ENCODE measurements at places on chromosomes 16 and 17.

- no peak for DNase-seq
Measured at GRCh38 chr16:82979406-82980111, 352.8 kb downstream of the CDH13 start.

- DNase-seq: peak; percentile 39
Measured at GRCh38 chr17:81309140-81309858, 14.2 kb upstream of the SLC38A10 start.

- no peak for DNase-seq
Measured at GRCh38 chr17:45848868-45849535, 4.3 kb downstream of the SPPL2C start.

- DNase-seq: peak; percentile 86
Measured at GRCh38 chr17:19004421-19005136, at the start of gene FAM83G. TSS of gene FAM83G (minus strand) at chr17:19004764. CDS start at chr17:19004041, 723 bp downstream.

- DNase-seq: no peak
Measured at GRCh38 chr17:78774453-78774852, 7.6 kb downstream of the CYTH1 start.

- no peak for DNase-seq
Measured at GRCh38 chr16:8564934-8565345, 25.4 kb downstream of the TMEM114 start.

GRCh38 chr17:80633994-80634566 is 89.4 kb downstream of the RPTOR start:
- DNase-seq: no peak

DNA sequence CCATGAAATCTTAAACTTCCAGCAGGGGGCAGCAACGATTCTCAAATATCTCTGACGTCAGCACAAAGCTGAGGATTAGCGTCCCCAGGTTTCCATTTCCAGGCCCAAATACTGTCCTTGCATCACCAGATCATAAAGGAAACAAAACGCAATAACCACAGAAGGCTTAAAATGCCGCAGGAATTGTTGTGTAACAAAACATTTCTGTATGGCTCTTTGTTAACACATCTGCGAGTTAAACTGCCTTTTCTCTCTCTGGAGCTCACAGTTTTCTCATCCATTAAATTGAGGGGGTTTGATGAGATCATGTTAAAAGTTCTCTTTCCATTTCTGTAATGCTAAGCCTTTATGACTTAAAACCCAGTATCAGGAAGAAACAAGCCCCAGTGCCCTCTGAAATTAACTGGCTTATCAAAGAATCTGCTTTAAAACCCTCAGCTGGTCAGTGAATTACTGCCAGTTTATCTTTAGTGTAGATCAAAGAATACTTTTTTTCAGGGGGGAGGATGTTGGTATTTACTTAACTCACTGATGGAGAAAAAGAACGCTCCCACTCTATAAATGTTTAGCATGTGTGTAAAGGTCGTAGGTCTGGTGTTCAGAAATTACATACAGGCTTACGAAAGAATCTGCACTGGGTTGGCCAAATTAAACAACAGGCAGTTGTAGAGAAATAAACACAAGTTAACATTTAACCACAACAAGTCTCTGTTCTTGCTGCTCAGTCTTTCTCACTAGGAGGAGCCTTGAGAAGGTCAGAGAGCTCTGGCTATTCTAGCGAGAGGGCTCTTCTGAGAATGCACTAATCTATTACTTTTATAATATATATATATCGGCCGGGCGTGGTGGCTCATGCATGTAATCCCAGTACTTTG is 10.6 kb upstream of the TERF2 start:
- DNase-seq: peak; percentile 80

DNA sequence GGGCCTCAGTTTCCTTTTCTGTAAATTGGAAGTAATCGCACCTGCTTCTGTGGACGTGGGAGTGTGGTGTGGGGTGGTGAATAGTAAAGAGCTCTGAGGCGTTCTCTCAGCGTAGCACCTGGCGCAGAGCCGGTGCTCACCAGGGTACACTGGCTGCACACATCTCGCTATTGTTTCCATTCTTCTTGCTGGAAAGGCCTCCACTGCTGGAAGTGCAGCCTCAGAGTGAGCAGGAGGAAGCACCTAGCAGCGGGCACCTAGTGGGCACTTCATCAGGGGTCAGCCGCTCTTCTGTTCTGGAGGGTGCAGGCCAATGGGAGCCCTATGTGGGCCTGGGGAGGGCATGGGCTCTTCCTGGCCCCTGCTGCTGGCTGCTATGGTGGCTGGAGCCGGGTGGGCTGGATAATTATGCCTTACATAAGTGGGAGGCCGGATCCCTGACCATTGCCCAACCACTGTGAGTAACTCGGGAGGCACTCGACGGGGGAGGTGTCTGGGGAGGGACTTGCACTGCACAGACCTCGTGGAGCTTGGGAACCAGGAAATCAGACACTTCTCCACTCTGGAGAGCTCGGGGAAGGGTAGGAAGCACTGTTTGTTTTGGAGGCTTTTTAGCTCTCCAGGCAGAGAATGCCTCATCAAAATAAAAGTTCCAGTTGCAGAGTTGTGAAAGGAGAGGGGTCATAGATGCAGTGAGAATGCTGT is 1.7 kb downstream of the MAP2K3 start:
- DNase-seq: peak; percentile 68

GRCh38 chr17:20302246-20302917 is 165.0 kb downstream of the LGALS9B start:
- no peak for DNase-seq

DNA sequence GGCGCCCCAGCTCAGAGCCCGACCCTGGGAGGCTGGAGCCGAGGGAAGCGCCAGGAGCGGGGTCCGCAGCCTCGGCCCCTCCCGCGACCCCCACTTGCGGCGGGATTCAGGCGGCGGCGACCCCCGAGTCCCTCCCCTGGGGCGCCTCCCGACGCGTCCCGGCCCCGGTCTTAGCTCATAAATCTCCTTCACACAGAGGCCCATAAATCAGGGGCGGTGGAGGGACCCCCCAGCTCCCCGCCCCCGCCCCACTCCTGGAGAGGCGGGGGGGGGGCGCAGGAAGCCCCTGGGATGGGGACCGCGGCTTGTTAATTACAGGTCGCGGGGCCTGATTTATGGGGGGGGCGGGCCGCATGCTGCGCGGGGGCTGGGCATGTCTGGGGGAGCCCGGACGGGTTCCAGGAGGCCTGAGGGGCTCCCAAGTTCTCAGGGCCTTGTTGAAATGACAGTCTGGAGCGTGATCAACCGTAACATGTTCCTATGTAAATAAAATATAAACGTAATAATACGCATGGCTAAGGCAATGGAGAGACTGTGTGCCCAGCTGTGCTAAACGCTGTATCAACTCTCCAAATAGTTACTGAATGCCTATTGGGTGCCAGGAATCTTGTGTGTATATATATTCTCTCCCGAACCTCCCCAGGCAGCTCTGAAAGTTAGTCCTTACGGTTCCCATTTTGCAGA is 10.0 kb upstream of the BHLHA9 start:
- no peak for DNase-seq

DNA sequence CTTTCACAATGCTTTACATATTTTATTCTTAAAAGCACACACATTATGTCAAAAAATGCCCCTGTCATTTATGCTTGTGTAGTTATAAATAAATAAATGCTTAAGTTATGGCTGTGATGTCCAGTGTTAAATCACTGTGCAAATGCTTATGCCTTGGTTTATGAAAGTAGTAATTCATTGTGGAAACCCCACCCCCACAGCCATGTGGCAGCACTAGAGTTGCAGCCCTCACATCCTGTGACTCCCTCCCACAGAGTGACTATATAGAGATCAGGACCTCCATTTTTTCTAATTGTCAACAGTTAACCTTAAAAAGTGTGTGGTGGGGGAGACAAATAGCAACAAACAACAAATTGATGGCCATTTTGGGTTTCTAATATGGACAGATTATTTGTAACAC is 2.4 kb downstream of the SKAP1 start:
- DNase-seq: peak; percentile 69

DNA sequence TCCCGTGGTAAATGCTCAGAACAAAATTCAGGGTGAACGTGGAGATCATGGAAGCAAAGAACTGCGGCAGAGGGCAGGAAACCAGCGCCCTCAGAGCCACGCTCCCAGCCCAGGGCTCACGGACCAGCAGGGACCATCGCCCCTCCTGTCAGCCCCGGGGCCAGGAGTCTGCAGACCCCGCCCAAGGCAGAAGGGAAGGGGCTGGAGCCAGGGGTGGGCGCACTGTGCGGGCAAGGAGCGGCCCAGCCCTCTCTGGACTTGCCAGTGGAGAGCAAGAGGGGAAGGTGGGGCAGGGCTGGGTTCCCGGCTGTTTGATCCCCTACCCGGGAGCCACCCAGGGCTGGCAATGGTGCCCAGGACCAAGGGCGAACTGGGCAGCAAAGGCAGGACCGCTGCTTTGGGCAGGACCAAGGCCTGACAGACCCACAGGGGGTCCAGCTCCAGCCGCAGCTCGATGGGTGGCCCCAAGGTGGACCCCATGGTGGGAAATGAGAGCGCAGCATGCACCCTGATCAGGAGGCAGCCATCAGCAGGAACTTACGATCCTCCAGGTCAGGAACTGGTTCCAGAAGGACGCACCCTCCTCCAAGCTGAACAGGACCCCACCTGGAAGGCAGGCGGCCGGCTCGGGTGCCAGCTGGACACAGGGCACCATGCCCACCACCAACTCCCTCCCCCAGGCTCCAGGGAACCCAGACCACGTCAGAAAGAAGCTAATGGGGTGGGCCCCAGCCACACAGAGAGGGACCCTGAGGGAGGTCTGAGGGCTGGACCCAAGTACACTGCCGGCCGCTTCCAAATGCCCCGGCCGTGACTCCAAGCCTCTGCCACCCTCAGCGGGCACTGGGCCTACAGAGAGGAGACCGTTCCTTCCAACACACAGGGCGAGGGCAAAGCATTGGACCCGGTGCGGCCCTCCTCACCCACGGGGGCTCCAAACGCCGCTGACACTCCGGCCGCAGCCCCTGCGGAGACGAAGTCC is 11.1 kb upstream of the CCDC154 start:
- no peak for DNase-seq

DNA sequence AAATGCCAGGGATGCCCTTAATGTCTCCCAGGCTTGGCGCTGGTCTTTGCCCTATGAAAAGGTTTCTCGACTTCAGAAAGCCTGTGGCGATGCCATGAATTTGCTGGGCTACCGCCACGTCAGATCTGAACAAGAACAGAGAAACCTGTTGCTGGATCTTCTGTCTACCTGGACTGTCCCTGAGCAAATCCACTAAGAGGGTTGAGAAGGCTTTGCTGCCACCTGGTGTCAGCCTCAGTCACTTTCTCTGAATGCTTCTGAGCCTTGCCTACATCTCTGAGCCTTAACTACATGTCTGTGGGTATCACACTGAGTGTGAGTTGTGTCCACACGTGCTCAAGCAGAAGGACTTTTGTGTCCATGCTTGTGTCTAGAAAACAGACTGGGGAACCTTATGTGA is 11.4 kb downstream of the CHST4 start:
- DNase-seq: peak; percentile 15

DNA sequence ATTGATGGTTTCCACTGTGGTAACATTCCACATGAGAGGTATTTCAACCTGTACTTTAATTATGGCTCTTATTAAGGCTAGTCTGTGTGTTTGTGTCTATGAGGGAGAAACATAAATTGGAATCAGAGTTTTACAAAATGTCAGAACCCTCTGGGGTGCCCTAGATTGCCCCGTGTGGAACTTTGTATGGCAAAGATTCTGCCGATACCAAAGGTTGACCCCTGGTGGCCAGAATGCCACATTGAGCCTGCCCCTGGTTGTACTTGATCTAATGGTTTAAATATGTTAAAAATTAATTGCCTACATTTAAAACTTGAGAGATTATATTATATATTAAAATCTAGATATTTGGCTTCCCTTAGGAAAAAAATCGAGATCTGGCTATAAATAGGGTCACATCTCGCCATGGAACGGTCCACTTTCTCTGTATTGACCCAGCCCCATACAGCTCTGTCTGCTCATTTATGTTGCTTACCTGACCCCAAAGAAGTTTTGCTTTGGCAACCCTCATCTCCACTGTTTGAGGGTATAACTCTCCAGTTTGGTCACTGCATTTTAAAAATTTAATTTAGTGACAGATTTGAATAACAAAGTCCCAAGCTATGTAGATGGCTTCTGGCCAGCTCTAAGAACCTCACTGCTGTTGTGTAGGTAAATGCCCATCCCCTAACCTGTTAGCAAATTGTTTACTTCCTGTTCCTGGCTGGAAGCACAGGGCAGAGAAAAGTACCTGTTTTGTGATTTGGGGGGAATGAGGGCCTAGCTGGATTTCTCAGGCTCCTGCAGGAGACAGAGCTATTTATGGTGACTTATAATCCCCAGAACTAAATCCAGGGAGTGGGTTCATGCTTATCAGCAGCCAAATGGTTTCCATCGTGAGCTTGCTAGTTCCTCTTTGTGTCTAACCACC is 95.0 kb downstream of the PLCG2 start:
- peak; percentile 54 for DNase-seq

- DNase-seq: no peak
Measured at GRCh38 chr17:9309216-9309615, 266.4 kb downstream of the STX8 start.

DNA sequence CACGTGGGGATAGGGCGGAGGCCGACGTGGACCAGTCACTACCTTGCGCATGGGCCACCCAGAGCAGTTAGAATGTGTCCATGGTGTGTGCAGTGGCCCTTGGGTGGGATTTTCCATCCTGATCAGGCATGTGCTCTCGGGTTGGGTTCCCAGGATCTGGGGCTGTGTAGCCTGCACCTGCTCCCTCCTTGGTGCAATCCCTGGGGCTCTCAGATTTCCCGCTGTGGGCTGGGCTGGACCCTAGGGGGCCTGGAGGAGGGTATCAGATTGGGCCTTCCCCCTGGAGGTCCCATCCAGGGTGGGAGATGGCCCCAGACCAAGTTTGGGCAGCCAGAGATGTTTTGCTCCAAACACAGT is 1.3 kb downstream of the SMTNL2 start:
- no peak for DNase-seq

DNA sequence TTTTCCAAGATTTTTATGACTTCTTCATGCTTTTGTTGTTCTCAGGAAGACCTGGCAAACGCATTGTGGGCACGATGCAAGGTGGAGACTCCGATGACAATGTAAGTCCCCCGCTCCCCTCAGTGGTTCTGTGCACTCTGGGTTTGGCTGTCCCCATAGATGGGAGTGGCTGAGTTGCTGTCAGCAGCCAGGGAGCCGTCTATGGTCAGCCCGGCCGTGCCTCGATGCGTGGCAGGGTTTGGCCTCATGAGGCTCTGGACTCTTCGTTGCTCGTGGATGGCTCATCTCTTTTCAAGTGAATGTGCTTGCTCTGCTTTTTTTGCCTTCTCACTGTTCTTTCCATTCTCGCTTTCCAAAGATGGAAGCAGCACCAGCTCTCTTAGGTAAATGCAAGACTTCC is 31.9 kb downstream of the CLUAP1 start:
- no peak for DNase-seq

Data from CD4-positive, alpha-beta T cell treated with Interleukin-4 for 1 hour (primary cell).